IPS DF 6.9 (cell line): ENCODE measurements at places on chromosomes 5 and 9.

DNA sequence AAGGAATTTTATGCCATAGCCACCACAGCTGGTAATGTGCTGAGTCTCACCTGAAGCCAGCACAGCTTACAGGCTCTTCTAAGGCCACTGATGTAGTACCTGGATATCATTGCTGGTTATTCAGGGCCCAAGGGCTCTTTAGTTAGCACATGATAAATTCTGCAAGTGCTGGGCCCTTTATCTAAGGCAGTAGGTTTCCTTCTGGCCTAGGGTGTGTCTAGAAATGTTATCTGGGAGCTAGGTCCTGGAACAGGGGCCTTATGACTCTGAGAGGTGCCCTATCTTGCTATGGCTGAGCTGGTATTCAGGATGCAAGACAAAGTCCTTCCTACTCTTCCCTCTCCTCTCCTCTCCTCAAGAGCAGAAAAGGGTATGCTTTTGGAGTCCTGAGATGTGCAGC is 1424.5 kb upstream of the NUDT12 start:
- DNase-seq: no peak

GRCh38 chr9:138033950-138034349 is 156.4 kb downstream of the CACNA1B start:
- DNase-seq: no peak

DNA sequence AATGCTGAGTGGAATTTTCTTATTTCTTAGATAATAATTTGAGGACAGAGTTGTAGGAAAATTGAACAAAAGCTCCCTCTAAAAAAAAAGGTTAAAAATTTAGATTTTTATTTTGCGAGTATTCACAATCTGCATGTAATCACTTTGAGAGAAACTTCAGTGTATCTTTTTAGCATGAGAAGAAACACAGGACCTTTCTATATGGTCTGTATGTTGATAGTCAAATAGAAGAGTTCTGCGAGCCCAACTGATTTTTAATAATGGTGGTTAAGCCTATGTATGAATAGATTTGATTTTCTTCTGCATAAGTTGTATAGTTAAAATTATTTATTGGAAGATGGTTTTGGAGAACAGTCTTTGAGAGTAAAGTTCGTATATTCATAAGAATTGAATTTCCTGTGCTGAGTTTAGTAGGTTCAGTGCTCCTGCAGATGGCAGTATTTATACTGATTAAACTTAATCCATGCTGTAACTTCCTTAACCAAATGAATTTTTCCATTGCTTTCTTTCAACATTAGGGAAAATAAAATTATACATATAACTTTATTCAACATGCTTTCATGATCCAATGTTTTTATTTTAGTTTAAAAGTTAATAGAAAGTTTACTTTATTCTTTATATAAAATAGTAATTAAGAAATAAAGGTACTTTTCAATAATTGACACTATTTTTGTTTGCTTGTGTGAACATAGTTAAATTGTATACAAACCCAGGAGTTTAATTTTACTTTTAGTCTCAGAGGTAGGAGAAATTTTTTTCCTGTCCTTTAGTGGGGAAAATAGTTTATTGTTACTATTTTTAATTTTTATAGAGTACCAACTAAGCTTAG is 19.6 kb downstream of the TCERG1 start:
- DNase-seq: no peak

DNA sequence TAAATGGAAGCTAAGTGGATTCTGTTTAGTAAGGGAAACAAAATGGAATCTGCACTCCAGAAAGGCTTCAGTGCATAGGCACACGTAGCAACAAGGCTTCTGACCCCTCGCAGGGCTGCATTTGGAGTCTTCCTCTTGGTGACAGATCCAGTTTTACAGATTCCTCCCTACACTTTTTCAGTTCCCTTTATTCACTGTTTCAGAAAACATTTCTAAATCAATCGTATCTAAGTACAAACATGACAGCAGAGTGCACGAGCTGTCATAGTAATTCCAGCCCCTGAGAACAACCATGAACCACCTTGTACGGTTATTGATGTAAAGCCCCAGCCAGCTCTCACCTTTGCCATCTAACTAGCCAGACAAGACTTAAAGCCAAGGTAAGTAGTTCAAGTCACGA is 491.6 kb downstream of the SEMA5A start:
- no peak for DNase-seq

GRCh38 chr5:107876906-107877305 is 206.2 kb upstream of the EFNA5 start:
- no peak for DNase-seq

GRCh38 chr5:176891331-176891958 is 7.7 kb downstream of the HK3 start:
- DNase-seq: no peak

GRCh38 chr9:105038051-105038450 is 110.1 kb upstream of the ABCA1 start:
- DNase-seq: no peak
